ENCODE measurements at places on chromosomes 6 and 20. TPM values are rescaled to one million over a fixed set of nuclear protein-coding genes. Genes with fewer than 3 reads are reported as not detected.

Gene TSBP1
- not detected for polyA plus RNA-seq

DNA sequence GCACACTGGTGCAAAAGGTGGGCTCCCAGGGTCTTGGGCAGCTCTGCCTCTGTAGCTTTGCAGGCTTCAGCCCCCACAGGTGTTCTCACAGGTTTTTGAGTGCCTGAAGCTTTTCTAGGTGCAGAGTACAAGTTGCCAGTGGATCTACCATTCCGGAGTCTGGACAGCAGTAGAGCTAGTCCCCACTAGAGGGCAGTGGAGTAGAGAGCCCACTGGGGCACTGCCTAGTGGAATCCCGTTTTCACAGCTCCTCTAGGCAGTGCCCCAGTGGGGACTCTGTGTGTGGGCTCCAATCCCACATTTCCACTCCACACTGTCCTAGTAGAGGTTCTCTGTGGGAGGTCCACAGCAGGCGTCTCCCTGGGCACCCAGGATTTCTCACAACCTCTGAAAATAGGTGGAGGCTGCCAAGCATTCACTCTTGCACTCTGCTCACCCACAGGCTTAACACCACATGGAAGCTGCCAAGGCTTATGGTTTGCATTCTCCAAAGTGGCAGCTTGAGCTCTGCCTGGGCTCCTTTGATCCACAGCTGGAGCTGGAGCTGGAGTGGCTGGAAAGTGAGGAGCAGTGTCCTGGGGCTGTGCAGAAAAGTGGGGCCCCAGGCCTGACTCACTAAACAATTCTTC is 86.3 kb upstream of the PROKR2 start:
- H3K4me1 ChIP-seq: no peaks in the 10 kb centered on the region
- no peak overlapping the region for H3K27ac ChIP-seq
- DNase-seq: no peak
- no peaks in the 10 kb centered on the region for H3K27me3 ChIP-seq

GRCh38 chr20:10179574-10180298 is 38.9 kb upstream of the SNAP25 start:
- no peak for DNase-seq
- H3K27me3 ChIP-seq: no peaks in the 10 kb centered on the region
- H3K4me3 ChIP-seq: no peak overlapping the region
- no peaks in the 10 kb centered on the region for H3K36me3 ChIP-seq

DNA sequence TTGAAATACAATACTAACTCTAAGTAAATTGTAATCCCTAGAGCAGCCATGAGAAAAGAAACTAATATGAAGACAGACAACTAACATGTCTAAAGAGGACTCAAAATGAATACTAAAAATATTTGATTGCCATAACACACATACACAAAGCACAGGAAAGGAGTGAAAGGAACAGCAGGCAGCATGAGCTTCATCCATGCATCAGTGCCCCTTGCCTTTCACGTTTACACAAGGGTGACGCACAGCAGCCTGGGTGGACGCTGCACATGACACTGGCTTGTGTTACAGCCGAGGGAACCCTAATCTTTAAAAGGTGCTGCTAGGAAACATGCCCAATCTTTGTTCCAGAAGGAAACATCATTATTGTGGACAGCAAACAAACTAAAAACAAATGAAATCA is 123.5 kb downstream of the MAN1A1 start:
- no peak overlapping the region for H3K4me3 ChIP-seq
- H3K4me1 ChIP-seq: no peaks in the 10 kb centered on the region
- DNase-seq: no peak

DNA sequence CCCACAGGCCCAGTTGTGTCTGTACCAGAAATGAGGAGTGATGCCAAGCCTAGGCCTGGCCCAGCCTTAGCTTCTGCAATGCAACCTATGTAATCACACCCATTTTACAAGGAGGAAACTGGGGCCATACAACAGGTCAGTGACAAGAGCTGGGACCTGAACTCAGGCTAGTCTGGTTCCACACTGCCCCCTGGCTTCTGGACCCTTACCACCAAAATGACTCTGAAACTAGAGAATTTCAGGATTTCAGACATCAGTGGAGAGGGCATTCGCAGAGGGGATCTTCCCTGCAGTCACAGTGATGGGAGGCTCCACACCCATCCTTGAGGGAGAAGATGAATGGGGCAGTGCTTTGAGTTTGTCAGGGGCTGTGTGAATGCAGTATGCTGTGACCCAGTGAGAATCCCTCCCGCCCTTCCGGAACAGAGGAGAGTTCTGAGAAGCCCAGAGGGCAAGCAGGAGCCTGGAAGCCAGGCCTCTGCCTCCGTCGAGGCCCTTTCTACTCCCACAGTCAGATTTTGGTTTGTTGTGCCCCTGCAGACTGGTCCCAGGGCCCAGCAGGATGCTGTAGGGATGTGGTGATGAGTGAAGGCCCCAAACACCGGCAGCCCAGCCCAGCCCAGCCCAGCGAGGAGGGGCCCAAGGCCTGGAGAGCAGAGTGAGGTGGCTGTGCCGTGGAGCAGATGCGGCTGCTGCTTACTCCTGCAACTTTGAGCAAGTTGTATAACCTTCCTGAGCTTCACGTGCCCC is 48.1 kb upstream of the MYL9 start:
- H3K27me3 ChIP-seq: no peaks in the 10 kb centered on the region
- peaks cover 30% of the 10 kb centered on the region for H3K4me1 ChIP-seq
- H3K27ac ChIP-seq: no peak overlapping the region
- H3K4me3 ChIP-seq: no peak overlapping the region

GRCh38 chr6:38762848-38763247 is 47.7 kb downstream of the DNAH8 start:
- no peak overlapping the region for H3K27ac ChIP-seq
- no peaks in the 10 kb centered on the region for H3K27me3 ChIP-seq
- no peaks in the 10 kb centered on the region for H3K4me1 ChIP-seq
- H3K4me3 ChIP-seq: no peak overlapping the region
- DNase-seq: no peak
- H3K36me3 ChIP-seq: no peaks in the 10 kb centered on the region

- H3K27ac ChIP-seq: no peak overlapping the region
- H3K4me1 ChIP-seq: no peaks in the 10 kb centered on the region
- no peaks in the 10 kb centered on the region for H3K36me3 ChIP-seq
- no peak for DNase-seq
- H3K27me3 ChIP-seq: no peaks in the 10 kb centered on the region
- H3K4me3 ChIP-seq: no peak overlapping the region
Measured at GRCh38 chr20:52422574-52423336, 231.2 kb upstream of the ZFP64 start.

GRCh38 chr6:113526995-113527394 is 330.1 kb upstream of the MARCKS start:
- H3K4me3 ChIP-seq: no peak overlapping the region
- H3K27ac ChIP-seq: no peak overlapping the region
- no peaks in the 10 kb centered on the region for H3K4me1 ChIP-seq
- no peaks in the 10 kb centered on the region for H3K27me3 ChIP-seq
- no peak for DNase-seq

GRCh38 chr6:95117236-95117635 is 460.1 kb upstream of the MANEA start:
- H3K4me1 ChIP-seq: no peaks in the 10 kb centered on the region
- H3K36me3 ChIP-seq: no peaks in the 10 kb centered on the region
- H3K4me3 ChIP-seq: no peak overlapping the region
- no peaks in the 10 kb centered on the region for H3K27me3 ChIP-seq
- no peak overlapping the region for H3K27ac ChIP-seq

DNA sequence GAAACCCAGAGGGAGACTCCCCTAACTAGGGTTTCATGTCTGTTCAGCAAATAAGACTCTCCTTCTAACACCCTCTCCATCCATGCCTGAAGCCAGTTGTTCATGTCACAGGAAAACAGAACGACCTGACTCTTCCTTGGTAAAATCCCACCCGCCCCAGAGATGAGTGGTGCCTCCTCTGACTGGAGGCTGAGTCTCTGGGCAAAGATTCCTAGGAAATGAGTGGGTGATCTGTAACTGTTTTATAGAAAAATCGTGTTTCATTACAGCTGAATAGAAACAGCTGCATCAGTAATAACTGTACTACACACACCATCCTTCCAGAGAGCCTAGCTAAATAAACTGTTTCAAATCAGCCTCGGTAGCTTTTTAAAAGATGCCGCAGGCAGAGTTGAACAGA is 37.4 kb upstream of the MRPS10 start:
- peak overlapping the region; percentile 3 for H3K27ac ChIP-seq
- H3K4me1 ChIP-seq: peaks cover 7% of the 10 kb centered on the region
- H3K36me3 ChIP-seq: peaks cover 91% of the 10 kb centered on the region
- no peak for DNase-seq

- no peaks in the 10 kb centered on the region for H3K27me3 ChIP-seq
- H3K36me3 ChIP-seq: no peaks in the 10 kb centered on the region
- H3K27ac ChIP-seq: no peak overlapping the region
- H3K4me3 ChIP-seq: no peak overlapping the region
- H3K4me1 ChIP-seq: no peaks in the 10 kb centered on the region
Measured at GRCh38 chr6:165220045-165220444, 89.4 kb downstream of the C6orf118 start.

GRCh38 chr6:149453597-149454345 is 31.0 kb downstream of the ZC3H12D start:
- peaks cover 14% of the 10 kb centered on the region for H3K27me3 ChIP-seq
- peak; percentile 46 for DNase-seq
- H3K4me3 ChIP-seq: no peak overlapping the region
- H3K36me3 ChIP-seq: no peaks in the 10 kb centered on the region
- peak overlapping the region; percentile 33 for H3K27ac ChIP-seq
- H3K4me1 ChIP-seq: peaks cover 56% of the 10 kb centered on the region

Gene C6orf58
- polyA plus RNA-seq: 0.11 TPM

DNA sequence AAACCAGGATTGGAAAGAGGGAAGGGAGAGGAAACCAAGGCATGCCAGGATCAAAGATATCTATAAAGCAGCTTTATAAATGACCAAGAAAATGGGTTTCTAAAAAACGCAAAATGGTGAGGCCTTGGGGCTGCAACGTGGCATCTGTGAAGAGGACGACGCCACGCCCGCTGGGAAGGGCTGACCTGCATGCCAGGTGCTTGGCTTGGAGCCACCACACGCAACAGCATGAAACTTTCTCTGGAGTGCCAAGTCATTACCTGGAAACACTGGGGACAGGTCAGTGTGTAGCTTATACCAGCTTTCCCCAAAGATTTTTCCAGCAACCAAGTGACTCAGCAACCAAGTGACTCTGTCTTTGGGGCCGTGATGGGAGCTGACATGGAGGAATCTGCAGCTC is 82.5 kb downstream of the POPDC3 start:
- H3K36me3 ChIP-seq: no peaks in the 10 kb centered on the region
- H3K27ac ChIP-seq: no peak overlapping the region
- no peaks in the 10 kb centered on the region for H3K4me1 ChIP-seq
- no peak for DNase-seq

Gene KCNB1
- polyA plus RNA-seq: 0.02 TPM

- DNase-seq: no peak
- no peak overlapping the region for H3K27ac ChIP-seq
- peaks cover 53% of the 10 kb centered on the region for H3K27me3 ChIP-seq
- H3K4me3 ChIP-seq: no peak overlapping the region
- no peaks in the 10 kb centered on the region for H3K4me1 ChIP-seq
Measured at GRCh38 chr6:27605401-27606342, 132.8 kb upstream of the ZNF184 start.

Gene SALL4
- polyA plus RNA-seq: 0.38 TPM

- H3K27ac ChIP-seq: no peak overlapping the region
- no peaks in the 10 kb centered on the region for H3K27me3 ChIP-seq
- H3K4me3 ChIP-seq: no peak overlapping the region
- H3K36me3 ChIP-seq: no peaks in the 10 kb centered on the region
- DNase-seq: no peak
Measured at GRCh38 chr20:48026981-48027592, 241.8 kb upstream of the SULF2 start.

DNA sequence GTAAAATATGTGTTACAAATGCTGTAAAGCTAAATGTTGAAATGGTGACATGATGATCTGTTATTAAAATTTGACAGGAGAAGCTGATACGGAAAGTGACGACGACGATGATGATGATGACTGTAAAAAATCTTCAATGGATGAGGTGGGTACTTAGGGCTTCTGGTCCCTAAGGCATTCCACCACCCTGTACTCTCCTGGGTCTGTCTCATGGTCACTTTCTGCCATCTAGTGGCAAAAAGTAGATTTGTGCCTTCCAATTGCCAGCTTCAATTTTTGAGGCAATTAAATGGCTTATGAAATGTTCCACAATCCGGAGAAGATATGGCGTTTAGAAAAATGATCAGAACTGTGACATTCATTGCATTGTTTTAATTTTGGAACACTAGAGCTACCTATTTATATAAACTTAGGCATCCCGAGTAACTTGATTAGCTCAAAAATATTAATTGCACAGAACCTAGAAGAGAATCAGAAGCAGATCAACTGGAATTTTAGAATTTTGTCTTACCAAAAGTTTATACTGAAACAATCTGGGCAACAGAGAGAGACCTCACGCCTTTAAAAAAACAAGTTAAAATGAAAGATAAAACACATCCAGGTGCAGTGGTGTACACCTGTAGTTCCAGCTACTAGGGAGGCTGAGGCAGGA is 346.5 kb upstream of the PLCB4 start:
- no peak overlapping the region for H3K4me3 ChIP-seq
- DNase-seq: no peak
- H3K36me3 ChIP-seq: no peaks in the 10 kb centered on the region
- H3K27me3 ChIP-seq: no peaks in the 10 kb centered on the region
- H3K27ac ChIP-seq: no peak overlapping the region

DNA sequence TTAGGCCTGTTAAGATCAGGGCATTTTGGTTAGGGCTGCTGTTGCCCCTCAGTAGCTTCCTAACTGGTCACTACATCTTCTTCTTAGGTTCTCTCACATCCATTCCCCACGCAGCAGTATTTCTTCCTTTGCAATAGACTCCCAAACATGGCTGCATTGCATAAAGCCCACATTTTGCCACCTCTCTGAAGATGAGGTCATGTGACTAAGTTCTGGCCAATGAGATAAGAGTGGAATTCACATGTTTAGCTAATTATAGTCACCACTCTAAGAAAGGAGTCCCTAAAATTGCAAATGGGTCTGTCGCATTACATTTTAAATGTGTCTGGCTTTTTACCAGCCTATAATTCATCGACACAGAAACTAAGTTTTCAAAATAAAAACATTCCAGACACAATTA is 9.3 kb upstream of the DOK5 start:
- H3K27me3 ChIP-seq: no peaks in the 10 kb centered on the region
- H3K4me3 ChIP-seq: no peak overlapping the region
- no peaks in the 10 kb centered on the region for H3K36me3 ChIP-seq
- no peak for DNase-seq
- H3K27ac ChIP-seq: no peak overlapping the region
- H3K4me1 ChIP-seq: no peaks in the 10 kb centered on the region

Gene HAO1
- polyA plus RNA-seq: not detected

DNA sequence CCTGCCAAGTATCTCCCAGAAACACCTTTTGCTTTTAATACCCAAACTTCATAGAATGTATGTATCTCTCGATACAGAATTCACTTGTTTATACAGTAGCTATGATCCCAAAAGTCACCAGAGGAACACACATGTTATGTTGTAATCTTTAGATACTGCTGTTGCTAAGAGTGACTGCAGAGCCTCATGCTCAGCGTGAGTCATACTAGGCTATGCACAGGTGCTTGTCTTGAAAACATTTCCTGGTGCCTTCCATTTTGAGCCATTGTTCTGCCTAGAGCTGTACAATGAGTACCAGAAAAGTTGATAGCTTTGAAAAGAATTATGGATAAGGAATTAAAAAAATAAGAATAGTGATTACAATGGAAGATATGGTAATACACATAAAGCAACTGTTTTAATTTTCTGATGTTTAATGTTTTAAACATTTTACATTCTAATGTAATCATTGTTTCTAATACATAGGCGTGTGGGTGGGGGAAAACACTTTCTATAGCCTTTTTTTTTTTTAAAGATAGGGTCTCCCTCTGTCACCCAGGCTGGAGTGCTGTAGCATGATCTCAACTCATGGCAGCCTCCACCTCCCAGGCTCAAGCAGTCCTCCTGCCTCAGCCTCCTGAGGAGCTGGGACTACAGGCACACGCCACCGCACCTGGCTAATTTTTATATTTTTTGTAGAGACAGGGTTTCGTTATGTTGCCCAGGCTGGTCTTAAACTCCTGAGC is 79.4 kb downstream of the CD24 start:
- DNase-seq: no peak
- H3K27me3 ChIP-seq: no peaks in the 10 kb centered on the region
- H3K36me3 ChIP-seq: no peaks in the 10 kb centered on the region
- H3K27ac ChIP-seq: no peak overlapping the region
- no peak overlapping the region for H3K4me3 ChIP-seq

Data from spleen (tissue), 13 donors.